ENCODE measurements at places on chromosomes 2 and 18. TPM values are rescaled to one million over a fixed set of nuclear protein-coding genes. Genes with fewer than 3 reads are reported as not detected.

PDE1A gene
- total RNA-seq = 9.6 TPM

RAB6C gene
- not detected for total RNA-seq

ABCB11 gene
- 0.03 TPM for total RNA-seq

CFAP53 gene
- 0.48 TPM for total RNA-seq

SPC25 gene
- 0.24 TPM for total RNA-seq

POLR1A gene
- 24.3 TPM for total RNA-seq

TMEM169 gene
- total RNA-seq = 0.22 TPM

TMEM237 gene
- 17.0 TPM for total RNA-seq

TRIM43 gene
- not detected for total RNA-seq

DGKD gene
- total RNA-seq = 100 TPM

EPB41L3 gene
- 14.0 TPM for total RNA-seq

ANKRD30BL gene
- total RNA-seq = not detected

DPYSL5 gene
- total RNA-seq = 0.19 TPM

BOLL gene
- total RNA-seq = not detected

NR4A2 gene
- 1.1 TPM for total RNA-seq

UPP2 gene
- total RNA-seq = not detected

CDH20 gene
- 0.08 TPM for total RNA-seq

CNGA3 gene
- total RNA-seq = not detected

FAM237A gene
- total RNA-seq = 1.9 TPM

LRRTM4 gene
- total RNA-seq = 1.3 TPM

BABAM2 gene
- 63.4 TPM for total RNA-seq

ADRA2B gene
- total RNA-seq = 5.5 TPM

ZSWIM2 gene
- total RNA-seq = not detected

SGO2 gene
- total RNA-seq = 0.94 TPM

PLCD4 gene
- total RNA-seq = 0.67 TPM

CHAC2 gene
- total RNA-seq = 1.4 TPM

IGFBP5 gene
- 191 TPM for total RNA-seq

RBM43 gene
- 1.5 TPM for total RNA-seq

KLHL14 gene
- 0.11 TPM for total RNA-seq

ALKAL2 gene
- 2.7 TPM for total RNA-seq

SLC5A7 gene
- total RNA-seq = not detected

MTIF2 gene
- total RNA-seq = 40.8 TPM

KIAA2012 gene
- not detected for total RNA-seq

ARHGAP15 gene
- total RNA-seq = 6.8 TPM

SPHKAP gene
- 61.2 TPM for total RNA-seq

UGT1A3 gene
- not detected for total RNA-seq

SPP2 gene
- total RNA-seq = not detected

MAP2 gene
- 42.1 TPM for total RNA-seq

DYNC1I2 gene
- 75.8 TPM for total RNA-seq

MALL gene
- total RNA-seq = 19.6 TPM

TMEM247 gene
- not detected for total RNA-seq

ACVR1C gene
- 0.59 TPM for total RNA-seq

PROC gene
- not detected for total RNA-seq

COL4A4 gene
- total RNA-seq = 3.0 TPM

WDR12 gene
- 31.0 TPM for total RNA-seq

RFTN2 gene
- total RNA-seq = 3.5 TPM

ELP2 gene
- total RNA-seq = 50.4 TPM

UGT1A5 gene
- not detected for total RNA-seq

PAX3 gene
- 0.19 TPM for total RNA-seq

REG1B gene
- not detected for total RNA-seq

GRB14 gene
- total RNA-seq = 2.2 TPM

CGREF1 gene
- total RNA-seq = 0.48 TPM

VWA3B gene
- 0.51 TPM for total RNA-seq

DCAF17 gene
- 12.4 TPM for total RNA-seq

EFHD1 gene
- 20.1 TPM for total RNA-seq

MGAT4A gene
- 16.3 TPM for total RNA-seq

SESTD1 gene
- 48.9 TPM for total RNA-seq

MYOM1 gene
- total RNA-seq = 878 TPM

ECEL1 gene
- 0.27 TPM for total RNA-seq
